ENCODE measurements at places on chromosomes 7 and 10.
A peak's percentile ranks its signal among the peaks of the same experiment; 100 is the strongest.

DNA sequence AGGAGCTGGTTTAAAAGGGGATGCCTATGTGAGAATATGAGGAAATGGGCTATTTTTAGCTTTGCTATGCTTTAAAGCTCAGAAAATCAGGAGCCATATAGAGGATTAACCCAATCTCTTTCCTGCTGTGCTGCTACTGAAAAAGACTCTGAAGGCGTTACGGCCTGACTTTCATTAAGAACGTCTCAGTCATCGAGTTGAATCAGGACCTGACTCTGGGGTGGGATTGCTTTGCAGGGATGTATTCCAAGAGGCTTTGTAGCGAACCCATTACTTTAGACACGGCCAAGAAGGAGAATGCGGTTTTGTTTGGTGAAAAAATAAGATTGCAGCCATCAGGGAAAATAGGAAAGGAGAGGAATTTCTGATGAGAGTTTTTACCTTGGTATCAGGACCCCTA is 426.9 kb downstream of the CCSER2 start:
- no peak for DNase-seq

DNA sequence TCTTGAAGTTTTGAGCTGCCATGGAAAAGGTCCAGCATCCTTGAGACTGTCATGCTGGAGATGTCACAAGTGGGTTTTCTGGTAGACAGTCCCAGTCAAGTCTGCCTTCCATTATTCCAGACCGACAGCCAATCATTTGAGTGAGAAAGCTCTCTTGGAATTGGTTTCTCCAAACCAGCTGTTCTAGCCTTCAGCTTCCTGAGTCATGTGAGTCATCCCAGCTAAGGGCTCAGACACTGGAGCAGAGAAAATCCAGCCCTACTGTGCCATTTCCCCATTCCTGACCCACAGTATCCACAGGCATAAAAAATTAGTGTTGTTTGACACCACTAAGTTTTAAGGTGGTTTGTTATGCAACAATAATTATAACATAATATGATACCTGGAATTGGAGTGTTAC is 219.0 kb downstream of the ADRA2A start:
- no peak for DNase-seq

DNA sequence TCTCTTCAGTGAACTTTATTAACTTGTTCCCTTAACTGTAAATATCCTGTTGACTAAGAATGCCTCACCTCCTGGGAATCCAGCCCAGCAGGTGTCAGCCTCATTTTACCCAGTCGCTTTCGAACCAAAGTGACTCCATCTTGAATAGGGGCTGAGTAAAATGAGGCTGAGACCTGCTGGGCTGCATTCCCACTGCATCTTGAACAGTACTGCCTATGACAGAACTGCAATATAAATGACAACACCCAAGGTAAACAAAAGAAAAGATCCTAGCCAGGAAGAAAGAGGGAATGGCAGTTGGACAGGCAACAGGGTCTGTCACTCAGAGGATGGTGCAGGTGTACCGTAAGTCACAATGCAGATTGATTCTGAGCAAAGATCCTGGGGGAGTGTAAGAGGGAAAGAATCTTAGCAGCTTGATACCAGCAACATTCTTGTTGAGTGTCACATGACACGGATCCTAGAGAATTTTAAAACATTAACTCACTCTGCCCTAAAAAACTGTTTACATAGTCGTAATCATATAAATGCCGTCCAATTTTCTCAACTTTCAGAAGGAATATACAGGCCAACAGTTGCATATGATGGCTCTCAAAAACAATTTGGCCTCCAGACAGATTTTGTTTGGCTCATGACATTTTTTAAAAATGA is 4.4 kb upstream of the FAM107B start:
- DNase-seq: no peak

- no peak for DNase-seq
These were observed 1.7 kb upstream of the FUOM start for GRCh38 chr10:133359554-133359971.

GRCh38 chr7:73721377-73721817 is 1.9 kb upstream of the STX1A start:
- DNase-seq: peak; percentile 74

DNA sequence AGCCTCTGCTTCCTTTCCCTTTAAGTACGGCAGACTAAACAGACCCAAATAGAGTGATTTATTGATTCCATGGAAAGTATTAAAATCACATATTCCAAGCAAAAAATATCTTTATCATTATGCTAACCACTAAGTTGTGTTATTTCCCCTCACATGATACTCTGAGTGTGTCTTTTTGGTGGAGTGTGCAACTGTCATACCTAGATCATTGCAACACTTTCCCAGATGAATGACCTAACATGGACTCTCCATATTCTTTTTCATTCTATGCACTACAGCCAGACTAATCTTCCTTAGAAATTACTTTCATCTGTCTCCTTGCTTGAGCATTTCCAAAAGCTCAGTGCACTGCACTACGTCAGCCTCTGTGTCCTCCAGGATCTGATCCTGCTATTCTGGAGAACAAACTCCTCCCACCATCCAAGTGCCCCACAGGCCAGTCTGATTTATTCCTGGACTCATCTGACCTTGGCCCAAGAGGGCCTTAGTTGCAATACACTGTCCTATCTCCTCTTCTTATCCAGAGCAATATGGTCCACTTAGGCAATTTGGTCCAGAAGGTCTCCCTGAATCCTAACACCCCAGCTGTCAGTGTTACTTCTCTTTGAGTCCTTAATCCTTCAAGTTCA is 263.3 kb upstream of the KLF6 start:
- DNase-seq: no peak

DNA sequence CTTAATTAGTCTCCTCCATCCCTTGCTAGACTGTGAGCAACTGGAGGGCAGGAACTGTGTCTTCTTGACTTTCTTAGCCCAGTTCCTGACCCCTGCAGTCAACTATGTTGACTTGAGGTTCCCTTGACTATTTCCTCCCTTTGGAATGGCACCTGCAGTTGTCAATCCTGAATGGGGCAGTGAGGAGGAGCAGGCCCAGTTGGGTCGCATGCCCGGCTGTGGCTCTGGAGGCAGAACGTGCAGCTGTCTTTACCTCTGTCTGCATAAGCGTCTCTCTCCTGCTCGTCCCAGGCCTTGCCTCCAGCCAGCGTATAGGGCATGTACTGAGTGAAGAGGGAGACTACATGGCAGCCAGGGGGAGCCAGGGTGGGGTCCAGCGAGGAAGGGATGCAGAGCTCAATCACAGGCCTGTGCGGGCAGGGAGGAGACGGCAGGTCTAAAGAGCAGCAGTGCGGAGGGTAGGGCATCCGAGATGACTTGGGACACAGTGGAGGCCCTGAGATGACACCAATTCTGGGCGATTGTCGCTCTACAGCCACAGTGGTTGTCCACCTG is 26.8 kb downstream of the PYROXD2 start:
- DNase-seq: no peak

GRCh38 chr10:103658049-103658577 is 164.6 kb downstream of the NEURL1 start:
- DNase-seq: no peak

- DNase-seq: peak; percentile 34
These were observed 245.7 kb downstream of the TCERG1L start for GRCh38 chr10:131065673-131066305.

GRCh38 chr10:15469111-15469510 is 98.0 kb upstream of the FAM171A1 start:
- no peak for DNase-seq

DNA sequence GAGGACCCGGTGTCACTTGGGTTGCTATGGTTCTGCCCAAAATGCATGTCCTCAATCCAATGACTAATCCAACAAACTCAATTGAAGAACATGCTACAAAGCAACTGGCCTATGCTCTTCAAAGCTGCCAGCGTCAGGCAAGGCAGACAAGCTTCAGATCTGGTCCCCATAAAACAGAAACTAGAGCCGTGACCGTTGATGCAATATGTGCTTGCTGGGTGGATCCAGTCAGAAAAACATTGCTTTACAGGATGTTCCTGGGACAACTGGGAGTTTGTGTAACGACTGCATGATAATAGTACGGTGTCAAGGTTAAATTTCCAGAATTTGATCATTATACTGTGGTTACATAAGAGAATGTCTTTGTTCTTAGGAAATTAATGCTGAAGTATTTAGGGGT is 120.7 kb upstream of the CTBP2 start:
- no peak for DNase-seq

GRCh38 chr7:157813741-157814661 is 477.2 kb downstream of the DNAJB6 start:
- DNase-seq: no peak

DNA sequence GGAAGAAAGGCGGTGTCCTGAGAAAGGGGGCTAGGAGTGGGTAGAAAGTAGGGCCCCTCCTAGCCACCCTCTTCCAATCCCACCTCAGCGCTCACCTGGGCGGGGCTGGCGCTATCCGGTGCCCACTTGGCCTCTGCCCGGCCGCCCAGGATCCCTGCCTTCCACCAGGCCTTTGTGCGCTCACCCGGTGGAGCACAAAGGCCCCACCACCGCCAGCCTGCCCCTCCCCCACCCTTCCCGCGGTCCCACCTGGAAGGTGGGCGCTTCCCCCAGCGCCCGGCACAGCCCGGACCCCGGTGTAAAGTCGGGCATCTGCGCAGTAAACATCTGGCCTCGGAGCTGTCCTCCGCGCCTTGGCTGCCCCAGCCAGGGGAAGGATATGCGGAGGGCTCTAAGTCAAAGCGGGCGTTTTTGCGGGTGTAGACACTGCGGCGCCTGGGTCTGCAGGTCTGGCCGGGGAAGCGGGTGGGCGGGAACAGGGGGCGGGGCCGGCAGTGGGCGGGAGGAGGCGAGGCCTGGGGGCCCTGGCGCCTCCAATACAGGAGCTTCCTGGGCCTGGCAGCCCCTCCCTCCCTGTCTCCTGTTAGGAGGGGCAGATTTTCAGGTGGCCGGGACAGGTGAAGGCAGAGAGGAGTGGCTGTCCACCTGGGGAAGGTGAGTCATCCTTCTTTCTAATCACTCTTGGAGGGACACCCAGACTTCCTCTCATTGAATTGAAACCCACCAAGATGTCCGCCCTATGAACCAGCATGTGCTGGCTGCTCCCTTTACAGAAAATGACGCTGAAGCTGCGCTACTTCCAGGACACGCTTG is 49.3 kb downstream of the PNLIPRP2 start:
- no peak for DNase-seq

GRCh38 chr10:22681783-22682183 is 32.6 kb downstream of the PIP4K2A start:
- DNase-seq: no peak

GRCh38 chr7:37346761-37347160 is 101.9 kb downstream of the ELMO1 start:
- no peak for DNase-seq

GRCh38 chr7:96315125-96315512 is 6.8 kb downstream of the SLC25A13 start:
- DNase-seq: no peak

DNA sequence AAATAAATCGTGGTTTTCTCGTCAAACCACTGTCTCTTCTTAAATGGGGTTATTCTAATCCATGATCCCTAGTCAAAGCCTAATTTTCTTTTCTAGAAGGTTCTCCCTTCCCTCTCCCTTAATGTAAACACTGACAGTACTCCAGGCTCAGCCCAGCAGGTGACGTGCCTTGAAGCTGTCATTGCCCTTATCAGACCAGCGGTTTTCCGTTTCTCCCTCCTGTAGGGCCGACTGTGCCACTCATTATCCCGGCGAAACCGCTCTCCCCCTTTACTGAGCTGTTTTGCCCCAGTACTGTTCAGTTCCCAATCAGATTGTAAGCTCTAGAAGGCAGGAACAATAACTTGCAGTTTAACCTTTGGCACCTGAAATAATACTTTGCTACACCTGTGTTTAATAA is 153.5 kb upstream of the RHEB start:
- DNase-seq: no peak

DNA sequence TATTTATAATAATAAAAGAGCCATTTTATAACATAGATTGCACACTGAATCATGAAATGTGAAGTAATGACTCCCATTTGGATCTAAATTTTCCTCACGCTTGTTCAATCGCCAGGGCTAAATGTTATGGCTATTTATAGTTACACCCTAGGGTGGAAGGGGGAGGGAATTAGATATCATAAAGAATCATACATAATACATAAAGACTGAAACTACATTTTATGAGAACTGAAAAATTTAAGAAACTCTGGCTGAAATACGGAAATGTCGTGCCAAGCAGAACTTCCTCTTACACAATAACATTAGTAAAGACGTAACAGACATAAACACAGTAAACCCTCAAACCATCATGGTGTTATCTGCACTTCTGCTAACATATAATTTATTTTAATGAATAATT is 327.5 kb upstream of the PHF14 start:
- no peak for DNase-seq

GRCh38 chr7:95784796-95785195 is 12.4 kb downstream of the DYNC1I1 start:
- no peak for DNase-seq

DNA sequence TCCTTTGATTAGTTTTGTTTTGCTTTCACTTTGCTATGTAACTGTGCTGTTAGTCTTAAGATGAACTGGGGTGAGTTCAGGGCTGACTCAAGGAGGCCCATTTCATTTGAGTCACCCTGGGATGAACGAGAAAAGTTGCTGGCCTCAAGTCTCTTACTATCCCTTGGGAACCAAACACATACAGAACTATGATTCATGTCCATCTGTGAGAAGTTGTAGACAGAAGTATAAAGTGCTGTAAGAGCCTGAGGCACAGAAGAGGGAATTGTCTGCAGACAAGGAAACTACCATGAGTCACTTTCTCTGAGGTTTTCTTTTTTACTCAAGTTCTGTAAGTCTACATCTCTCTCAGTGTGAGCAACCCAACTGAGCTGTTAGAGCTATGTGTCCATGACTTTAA is 179.8 kb upstream of the CSTF2T start:
- DNase-seq: no peak

DNA sequence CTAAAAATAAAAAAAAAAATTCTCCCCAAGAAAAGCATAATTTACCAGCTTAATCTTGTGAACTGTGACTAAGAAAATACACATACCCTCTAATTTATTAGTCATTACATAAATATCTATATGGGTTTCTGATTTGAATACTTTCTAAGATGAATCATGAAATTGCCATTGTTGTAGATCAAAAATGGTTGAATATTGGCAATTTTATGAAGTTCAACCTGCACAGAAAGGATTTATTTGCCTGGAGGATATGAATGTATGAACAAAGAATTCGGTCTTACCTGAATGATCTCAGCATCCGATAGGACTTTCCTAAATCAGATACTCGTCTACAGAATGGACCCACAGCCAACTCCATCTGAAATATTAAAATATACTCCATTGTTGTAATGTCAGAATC is 61.5 kb downstream of the HBP1 start:
- DNase-seq: no peak

GRCh38 chr7:27615420-27616185 is 47.1 kb downstream of the HIBADH start:
- no peak for DNase-seq

DNA sequence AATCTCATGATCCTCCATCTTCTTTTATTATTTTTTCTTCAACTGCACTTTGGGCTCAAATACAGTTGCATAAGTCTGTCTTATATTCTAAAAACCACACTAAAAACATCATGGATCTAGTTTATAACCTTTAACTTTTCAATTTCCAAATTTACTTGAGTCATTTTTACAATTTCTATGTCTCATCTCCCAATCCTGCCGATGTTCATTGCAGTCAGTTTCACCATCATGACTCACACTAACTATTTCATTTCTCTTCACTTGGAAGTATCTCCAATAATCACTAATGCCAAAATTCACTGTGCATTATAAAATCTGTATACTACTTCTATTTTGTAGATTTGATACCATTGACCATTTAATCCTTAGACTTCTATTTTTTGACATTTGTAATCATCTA is 806.9 kb upstream of the SORCS1 start:
- no peak for DNase-seq

- no peak for DNase-seq
These were observed 9.5 kb upstream of the FOXL3 start for GRCh38 chr7:280461-280860.

GRCh38 chr7:16669581-16669980 is 23.6 kb downstream of the BZW2 start:
- no peak for DNase-seq

- DNase-seq: no peak
These were observed at the start of gene ABCA13 for GRCh38 chr7:48171202-48171601. Gene ABCA13, plus strand, starts transcription at chr7:48171458. Its CDS starts 26 bp downstream, at chr7:48171484.
